Upper lobe of left lung (tissue), 6 donors: ENCODE measurements at places on chromosomes 12 and 14. TPM values are rescaled to one million over a fixed set of nuclear protein-coding genes. Genes with fewer than 3 reads are reported as not detected.

DNA sequence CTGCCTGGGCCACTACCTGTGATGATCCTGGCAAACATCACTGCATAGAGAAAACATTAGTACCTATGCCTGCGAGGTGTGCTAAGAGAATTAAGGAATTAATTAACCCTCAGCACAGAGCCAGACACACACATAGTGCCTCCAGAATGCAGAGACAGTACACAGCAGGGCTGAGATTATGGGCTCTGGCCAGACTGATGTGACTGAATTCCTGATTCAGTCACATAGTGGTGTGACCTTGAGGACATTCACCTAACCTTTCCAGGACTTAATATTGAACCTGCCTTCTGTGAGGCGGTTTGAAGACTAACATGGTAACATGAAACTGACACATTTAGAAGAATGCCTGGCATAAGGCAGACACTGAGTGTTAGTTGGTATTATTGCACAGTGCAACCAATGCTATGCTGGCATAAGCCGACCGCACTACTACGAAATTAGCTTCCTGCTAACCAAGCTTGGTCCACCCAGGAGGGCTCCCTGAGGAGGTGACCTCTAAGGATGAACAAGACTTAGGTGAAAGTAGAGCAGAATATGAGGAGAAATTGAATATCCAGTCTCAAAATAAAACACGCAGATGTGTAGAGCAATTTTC lies 32.0 kb upstream of the SELPLG start:
- peaks cover 53% of the 10 kb centered on the region for H3K4me1 ChIP-seq
- peak overlapping the region; percentile 85 for H3K27ac ChIP-seq
- no peaks in the 10 kb centered on the region for H3K27me3 ChIP-seq
- peaks cover 9% of the 10 kb centered on the region for H3K36me3 ChIP-seq
- no peak overlapping the region for H3K4me3 ChIP-seq

GRCh38 chr12:6819106-6820030 lies 2.3 kb upstream of the GPR162 start:
- no peak for DNase-seq
- no peak overlapping the region for H3K27ac ChIP-seq
- no peak overlapping the region for H3K4me3 ChIP-seq
- no peaks in the 10 kb centered on the region for H3K36me3 ChIP-seq
- no peaks in the 10 kb centered on the region for H3K27me3 ChIP-seq

CAPS2 gene
- total RNA-seq, result 6.7 TPM

KLHDC1 gene
- 11.1 TPM for total RNA-seq

GRCh38 chr12:113835896-113836295 lies 130.2 kb downstream of the RBM19 start:
- no peaks in the 10 kb centered on the region for H3K4me1 ChIP-seq
- no peaks in the 10 kb centered on the region for H3K36me3 ChIP-seq
- no peaks in the 10 kb centered on the region for H3K27me3 ChIP-seq
- no peak overlapping the region for H3K4me3 ChIP-seq
- DNase-seq, result no peak
